Activated CD8-positive, alpha-beta memory T cell treated with anti-CD3 and anti-CD28 coated beads for 48 hours (primary cell): ENCODE measurements at places on chromosomes 1 and 21.

- peak; percentile 72 for DNase-seq
Measured at GRCh38 chr1:11719313-11720032, 16.5 kb upstream of the AGTRAP start.

- no peak for DNase-seq
Measured at GRCh38 chr1:214316593-214316992, 35.6 kb downstream of the SMYD2 start.

DNA sequence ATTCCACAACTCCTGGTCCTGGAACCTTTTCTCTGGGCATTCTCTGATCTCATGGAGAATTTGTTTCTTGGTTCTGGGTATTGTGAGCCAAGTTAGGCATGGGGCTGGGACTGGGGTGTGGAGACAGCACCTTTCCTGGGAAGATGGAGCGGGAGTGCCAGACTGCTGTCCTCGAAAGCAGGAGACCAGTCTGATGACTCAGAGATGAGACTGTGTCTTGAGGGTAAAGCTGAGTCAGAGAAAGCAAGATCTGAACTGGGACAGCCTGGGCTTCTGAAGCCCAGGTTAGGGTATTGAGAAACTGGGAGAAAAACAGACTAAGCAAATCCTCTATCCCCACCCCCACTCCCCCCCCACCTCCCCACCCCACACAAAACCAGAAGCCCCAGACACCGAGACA is 2.2 kb upstream of the KANK4 start:
- no peak for DNase-seq

DNA sequence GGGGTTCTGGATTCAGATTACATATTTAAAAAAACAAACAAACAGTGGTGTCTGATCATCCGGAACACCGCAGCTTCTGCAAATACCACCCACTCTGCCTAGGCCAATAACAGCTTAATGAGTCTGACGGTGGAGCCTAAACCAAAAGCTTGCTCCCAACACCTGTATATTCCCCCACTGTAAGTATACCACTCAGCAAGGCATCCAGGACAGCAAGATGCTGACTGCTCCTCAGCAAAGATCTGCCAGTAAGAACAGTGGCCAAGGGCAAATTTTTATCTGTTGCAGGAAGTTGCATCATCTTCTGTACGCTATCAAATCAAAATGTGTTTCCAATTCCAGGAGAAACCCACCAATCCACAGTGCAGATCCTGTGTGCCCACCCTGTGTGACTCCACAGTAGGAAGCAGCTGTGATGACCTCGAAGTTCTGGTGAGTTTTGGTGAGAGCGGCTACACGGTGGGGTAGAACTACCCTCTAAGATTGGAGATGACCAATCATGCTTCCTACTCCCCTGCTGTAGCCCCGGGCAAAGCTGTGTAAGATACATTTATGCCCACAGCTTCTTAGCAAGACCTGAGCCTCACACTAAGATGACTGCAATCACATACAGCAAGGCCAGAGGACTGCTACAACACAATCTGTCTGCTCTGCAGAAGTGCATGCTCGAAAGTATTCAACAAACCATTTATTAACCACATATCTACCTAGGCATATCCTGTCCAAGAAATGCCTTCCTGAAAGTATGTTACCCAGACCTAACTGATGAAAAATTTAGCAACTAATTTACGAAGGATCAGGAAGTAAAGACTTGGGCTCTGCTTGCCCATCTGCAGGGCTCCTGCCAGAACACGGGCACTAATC is 30.5 kb downstream of the SIPA1L2 start:
- no peak for DNase-seq

DNA sequence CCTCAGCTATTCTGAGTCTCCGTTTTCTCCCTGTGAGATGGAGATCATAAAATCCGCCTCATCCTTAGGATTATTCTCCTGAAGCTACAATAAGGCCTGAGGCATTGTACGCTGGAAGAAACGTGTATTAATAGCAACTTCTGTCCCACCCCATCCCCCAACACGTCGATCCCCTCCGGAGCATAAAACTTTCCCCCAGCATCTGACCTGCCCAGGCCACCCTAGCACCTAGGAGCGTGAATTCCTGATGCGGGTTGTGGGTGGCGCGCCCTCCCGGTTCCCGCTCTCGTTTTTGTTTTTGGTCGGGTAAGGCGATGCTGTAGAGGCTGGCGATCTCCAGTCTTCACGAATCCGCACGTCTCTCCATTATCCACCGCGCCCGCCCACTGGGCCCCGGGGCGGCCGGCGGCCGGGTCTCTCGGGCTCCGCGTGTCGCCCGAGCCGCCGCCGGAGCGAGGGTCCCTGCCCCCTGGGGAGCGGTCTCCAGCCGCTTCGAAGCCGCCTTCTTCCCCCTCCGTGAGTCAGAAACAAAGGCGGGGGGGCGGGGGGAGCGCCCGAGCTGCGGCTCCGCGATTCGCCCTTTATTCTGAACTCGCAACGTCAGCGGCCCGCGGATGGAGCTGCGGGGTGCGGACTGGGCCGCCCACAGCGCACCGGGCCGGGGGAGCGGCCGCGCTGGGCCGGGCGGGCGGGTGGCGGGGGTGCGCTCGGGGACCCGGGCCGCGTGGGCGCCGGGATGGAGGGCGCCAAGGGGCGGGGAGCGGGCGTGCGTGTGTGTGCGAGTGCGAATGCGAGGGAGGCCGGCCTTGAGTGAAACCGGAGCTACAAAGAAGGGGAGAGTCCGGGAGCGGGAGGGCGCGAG is at the start of gene PLEKHO1:
Gene PLEKHO1 (plus strand): TSS at position 646 of the 862 bp plus-strand sequence. CDS start 342 bp downstream, outside the sequence.
- DNase-seq, result peak; percentile 43

- no peak for DNase-seq
Measured at GRCh38 chr1:116111524-116112021, 374 bp downstream of the MAB21L3 start.

GRCh38 chr1:43590388-43590925 is 59.5 kb upstream of the KDM4A start:
- DNase-seq, result no peak

DNA sequence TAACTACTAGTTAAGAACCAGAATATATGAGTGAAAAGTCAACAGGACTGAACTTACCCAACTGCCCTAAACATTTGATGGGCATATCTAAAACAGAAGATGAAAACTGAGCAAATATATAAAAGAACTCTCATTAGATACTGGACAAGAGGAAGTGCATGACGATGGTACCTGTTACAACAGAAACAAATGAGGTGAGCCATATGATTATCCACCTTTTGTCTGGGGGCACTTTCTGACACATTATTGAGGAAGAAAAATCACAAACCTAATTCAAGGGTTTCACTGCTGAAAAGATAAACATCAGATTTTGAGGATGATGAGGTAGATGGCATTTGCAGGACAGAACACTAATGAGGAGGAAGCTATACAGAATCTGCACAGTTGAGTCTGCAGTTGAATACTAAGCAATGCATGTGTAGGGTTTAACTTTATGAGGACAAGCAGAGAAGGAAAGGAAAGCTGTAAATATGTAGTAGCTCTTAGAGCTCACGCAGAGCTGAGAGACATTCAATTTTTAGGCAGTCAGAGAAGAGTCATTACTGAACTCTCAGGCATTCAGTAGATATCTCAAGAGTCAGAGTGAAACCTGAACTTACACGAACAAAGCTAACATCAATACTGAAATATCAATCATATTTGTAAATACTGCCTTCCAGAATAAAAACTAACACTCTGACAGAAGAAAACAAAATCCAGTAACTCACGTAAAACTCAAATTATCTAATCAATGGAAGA is 262.1 kb downstream of the AKT3 start:
- no peak for DNase-seq

DNA sequence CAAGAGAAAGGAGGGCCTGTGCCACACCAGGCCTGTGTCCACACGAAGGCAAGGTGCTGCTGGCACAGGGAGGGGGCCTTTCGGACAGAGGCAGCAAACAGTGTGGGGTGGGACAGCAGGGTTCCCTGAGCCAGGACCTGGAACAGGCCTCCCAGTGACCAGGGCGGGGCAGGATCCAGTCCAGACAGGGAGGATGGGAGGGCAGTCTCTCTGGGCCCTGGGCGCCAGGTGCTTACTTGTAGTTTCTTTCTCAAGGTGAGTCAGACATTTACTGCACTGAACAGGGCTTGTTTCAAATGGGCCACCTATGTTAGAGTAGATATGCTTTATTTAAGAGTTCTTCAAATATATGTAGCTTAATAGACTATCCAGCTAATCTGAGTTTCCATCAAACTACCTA is 52.8 kb upstream of the STUM start:
- DNase-seq, result no peak

GRCh38 chr1:145719230-145720079 is at the start of gene CD160:
TSS of gene CD160 (plus strand) at chr1:145719499. CDS start at chr1:145728328, 8,829 bp downstream.
- no peak for DNase-seq

DNA sequence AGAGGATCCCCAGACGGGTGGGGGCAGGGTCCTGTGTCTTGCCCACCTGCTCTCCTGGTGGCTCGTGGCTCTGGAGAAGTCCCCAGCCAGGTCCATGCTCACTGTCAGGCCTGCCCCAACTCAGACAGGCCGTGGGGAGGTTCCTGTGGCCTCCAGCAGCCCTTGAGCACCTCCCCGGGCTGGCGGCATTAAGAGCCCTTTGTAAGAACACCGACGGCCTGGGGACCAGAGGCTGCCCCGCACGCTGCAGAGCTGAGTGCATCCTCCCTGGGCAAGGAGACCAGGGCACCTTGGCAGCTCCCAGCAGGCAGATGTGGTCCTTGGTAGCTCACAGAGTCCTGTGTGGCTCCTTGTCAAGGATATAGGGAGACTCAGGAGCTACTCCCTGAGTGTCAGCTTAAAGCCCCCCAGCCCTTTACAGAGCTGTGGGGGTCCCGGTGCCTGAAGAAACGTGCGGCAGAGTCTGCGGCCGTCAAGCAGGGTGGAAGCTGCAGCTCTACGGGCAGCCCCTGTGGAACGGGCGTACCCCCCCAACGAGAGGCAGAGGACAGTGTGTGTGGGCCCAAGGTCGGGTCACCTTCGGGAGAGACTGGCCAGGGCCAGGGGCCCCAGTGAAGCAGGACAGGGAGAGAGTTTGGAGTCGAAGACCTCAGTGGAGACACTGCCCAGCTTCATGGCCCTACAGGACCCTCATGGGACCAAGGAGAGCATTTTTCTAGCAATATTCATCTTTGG is 118.6 kb downstream of the PRDM16 start:
- DNase-seq, result no peak

GRCh38 chr1:223708651-223709268 is 3.6 kb upstream of the CAPN2 start:
- DNase-seq, result no peak

GRCh38 chr1:38018864-38019343 is 6.4 kb downstream of the UTP11 start:
- no peak for DNase-seq

DNA sequence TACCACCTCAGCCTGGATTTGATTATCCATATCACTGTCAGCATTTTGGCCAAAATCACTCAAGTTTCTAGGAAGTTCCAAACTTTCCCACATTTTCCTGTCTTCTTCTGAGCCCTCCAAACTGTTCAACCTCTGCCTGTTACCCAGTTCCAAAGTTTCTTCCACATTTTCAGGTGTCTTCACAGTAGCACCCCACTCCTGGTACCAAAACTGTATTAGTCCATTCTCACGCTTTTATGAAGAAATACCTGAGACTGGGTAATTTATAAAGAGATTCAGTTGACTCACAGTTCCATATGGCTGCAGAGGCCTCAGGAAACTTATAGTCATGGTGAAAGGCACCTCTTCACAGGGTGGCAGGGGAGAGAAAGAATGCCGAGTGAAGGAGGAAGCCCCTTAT is 39.4 kb downstream of the STXBP3 start:
- no peak for DNase-seq

- no peak for DNase-seq
Measured at GRCh38 chr1:240426051-240426450, 185.9 kb downstream of the GREM2 start.

DNA sequence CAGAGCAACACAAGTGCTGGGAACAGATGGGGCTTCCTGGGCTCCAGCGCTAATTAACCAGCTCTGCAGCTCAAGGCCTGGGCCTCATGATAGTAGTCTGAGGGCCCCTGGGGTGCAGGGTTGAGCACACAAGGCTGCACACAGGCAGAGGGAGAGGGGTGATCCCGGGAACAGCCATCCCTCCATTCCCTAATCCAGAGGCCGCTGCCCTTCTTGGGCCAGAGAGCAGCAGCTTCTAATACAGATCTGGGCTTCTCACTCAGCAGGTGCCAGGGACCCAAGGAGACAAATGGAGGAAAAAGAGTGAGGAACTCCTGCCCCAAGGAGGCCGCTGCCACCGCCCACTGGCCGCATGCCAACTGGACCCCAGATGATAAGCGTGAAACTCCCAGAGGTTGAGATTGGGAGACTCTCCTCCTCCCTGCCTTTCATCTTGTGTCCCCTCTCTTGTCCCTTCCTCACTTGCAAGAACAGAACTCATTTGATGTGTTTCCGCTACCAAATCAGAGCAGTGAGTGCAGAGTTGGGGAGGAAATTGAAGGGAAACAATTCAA is 58.0 kb upstream of the IFNAR2 start:
- DNase-seq, result no peak

DNA sequence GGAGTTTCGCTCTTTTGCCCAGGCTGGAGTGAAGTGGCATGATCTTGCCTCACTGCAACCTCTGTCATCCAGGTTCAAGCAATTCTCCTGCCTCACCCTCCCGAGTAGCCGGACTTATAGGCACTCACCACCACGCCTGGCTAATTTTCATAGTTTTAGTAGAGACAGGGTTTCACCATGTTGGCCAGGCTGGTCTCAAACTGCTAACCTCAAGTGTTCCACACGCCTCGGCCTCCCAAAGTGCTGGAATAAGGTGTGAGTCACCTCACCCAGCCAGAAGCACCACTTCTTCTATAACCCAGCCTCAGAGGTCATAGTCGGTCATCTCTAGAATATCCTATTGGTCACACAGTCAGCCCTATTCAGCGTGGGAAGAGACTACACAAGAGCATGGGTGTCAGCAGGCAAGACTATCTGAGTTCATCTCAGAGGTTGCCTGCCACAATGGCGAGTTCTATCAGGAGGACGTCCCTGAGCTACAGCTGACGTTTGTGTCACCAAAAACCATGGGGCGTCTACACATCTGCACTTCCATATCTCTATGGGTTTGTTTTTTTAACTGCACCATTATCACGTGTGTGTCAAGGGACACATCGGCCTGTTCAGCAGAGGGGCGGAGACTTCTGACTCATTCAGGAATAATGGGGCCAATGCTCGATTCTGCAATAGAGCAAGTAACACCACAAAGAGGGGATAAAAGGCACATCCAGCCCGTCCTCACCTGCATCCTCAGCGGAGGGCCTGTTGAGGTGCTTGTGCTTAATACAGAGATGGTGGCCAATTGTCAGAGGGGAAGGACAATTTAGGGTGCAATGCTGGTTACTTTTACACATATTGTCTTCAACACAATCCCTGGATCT is 256.3 kb upstream of the IRF2BP2 start:
- DNase-seq, result no peak
